ENCODE measurements at places on chromosomes 2 and 18.

- no peak for DNase-seq
Measured at GRCh38 chr2:49251766-49252165, 97.5 kb upstream of the FSHR start.

DNA sequence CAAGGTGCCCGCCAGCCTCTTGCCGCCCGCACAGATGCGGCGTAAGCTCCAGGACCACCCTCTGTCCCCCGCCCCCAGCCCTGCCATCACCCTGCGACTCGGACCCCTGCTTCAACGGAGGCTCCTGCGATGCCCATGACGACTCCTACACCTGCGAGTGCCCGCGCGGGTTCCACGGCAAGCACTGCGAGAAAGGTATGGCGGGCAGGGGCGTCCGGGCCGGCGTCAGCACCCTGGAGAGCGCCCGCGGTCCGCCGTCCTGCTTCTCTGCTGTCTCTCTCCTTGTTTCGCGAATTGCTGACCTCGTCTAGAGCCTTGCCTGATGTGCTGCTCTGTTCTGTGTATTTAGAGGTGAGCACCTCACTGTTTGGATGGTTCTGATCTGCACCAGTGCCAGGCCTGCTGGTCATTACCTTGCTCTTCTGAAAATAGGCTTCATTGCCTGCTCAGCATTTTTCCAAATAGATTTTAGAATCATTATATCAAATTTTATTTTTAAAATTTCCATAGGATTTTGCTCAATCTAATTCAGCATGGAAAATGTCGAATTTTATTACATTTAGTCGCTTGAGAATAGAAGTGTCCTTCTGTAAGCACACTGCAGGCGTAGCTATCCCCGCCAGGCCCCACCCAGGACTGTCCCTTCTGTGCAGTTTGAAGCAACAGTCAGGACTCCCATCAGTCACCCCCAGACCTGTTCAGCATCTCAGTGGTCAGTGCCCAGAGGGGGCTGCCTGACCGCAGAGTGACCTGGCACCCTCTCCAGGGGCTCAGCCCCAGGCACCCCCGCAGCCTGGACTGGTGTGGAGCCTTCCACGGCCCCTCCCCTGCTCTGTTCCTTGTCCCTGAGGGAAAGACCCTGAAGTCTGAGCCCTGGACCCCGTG is 51.6 kb downstream of the SNED1 start:
- peak; percentile 17 for DNase-seq

DNA sequence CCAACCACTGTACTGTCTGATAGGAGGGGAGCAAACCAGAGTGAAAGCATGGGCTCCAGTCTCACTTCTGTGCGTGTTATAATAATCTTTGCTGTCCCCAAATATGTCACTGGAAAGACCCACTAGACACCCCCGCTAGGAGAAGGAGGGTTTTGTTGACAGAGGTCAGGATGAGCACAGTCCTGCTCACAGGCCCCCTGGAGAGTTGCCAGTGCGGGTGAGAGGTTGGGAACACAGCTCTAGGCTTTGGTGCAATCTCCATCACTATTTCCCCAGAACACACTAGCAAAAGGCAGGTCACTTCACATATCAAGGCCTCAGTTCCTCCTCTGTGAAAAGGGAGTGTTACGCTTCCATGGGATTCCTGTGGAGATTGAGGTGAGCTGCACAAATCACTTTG is 9.7 kb downstream of the XDH start:
- DNase-seq, result no peak

- DNase-seq, result no peak
Measured at GRCh38 chr2:128549646-128550260, 231.1 kb upstream of the HS6ST1 start.

- no peak for DNase-seq
Measured at GRCh38 chr2:172395503-172395902, 31.9 kb upstream of the ITGA6 start.

DNA sequence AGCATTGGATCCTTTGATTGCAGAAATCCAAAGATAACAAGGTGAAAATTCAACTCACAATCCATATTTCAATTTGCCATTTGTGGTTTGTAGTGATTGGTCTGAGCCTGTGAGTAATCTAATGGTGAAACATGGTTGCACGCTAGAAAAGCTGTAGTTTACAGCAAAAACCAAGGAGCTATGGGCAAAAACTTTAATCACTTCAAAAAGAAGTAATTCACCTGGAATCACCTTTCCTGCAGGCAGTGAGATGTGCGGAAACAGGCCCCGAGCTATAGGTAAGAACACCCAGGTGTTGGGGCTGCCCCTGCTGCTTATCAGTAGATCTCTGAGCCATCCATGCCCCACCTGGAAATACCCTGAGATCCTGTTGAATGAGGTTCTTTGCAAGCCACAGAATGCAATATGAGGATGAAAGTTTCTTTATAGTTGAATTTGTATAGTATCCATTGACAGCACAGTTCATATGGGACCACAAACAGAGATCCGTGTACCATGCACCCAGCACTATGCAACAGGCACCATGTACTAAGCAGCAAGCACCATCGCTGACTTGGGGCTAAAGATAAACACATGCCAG is 208.2 kb downstream of the SPP2 start:
- no peak for DNase-seq

GRCh38 chr2:105409717-105410116 is 10.9 kb upstream of the FHL2 start:
- DNase-seq, result peak; percentile 84

- DNase-seq, result no peak
Measured at GRCh38 chr18:63186520-63187222, 132.9 kb downstream of the BCL2 start.

DNA sequence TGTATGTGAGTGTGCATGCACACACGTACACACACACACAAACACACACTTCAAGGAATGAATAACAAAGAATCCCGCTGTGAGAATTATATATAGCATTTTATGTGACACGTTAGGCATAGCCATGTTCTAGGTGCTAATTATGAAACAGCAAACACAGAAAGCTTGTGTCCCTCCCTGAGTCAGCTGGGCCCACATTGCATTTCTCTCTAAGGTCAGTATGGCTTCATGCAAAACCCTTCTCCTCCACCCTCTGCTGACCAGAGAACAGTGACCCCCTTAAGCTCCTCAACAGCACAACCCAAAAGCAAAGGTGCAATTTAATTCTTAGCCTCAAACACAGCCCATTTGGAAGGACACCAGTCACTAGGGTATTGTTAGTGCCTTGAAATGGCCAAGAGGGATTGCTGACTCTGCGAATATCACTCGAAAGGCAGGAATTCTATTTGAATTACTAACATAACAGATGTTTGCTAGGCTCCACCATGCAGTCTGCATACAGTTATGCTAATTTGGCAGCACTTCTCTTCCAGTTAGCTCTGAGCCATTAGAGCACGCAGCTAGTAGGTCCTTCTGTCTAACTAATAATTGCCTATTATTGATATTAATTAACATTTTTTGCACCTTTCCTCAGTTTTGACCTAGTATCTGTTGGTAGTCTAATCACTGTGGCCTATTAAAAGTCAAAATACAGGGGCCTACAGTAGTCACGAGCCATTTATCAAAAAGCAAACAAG is 149.0 kb downstream of the LNPK start:
- no peak for DNase-seq

DNA sequence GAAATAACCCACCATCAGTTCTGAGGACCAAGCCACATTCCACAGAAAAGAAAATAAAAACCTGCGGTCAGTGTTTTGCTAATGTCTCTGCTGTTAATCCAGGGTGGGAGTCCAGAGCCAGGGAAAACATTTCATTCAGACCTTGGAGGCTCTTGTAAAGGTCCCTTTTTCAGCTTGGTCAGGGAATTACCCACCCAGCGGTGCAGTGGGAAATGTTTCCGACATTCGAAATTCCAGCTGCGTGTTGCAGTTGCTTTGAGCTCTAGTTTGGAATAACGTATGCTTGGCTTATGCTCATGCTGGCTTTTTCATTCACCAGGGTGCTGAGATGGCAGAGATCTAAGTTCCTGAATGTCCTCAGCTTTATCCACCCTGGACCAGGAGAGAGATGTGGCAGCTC is 219.1 kb downstream of the TRIB2 start:
- no peak for DNase-seq

DNA sequence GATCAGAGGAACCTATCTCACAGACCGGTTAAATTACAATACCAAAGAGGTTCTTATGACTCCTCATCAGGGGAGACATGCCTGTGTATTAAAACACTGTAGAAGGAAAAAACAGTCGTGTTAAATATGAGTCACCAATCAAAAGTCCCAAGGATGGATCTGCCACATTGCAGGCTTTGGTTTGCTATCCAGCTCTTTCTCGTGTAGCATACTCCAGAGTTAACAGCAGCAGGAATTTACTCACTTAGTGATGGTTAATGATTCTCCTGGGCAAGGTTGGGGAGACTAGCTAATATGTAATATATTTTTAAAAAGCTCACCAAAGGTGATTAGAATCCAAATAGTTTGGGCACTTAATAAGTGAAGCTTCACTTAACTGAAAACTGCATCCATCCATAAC is 109.7 kb downstream of the MBD5 start:
- DNase-seq, result no peak

- no peak for DNase-seq
Measured at GRCh38 chr2:19855542-19856431, 46.0 kb downstream of the TTC32 start.

DNA sequence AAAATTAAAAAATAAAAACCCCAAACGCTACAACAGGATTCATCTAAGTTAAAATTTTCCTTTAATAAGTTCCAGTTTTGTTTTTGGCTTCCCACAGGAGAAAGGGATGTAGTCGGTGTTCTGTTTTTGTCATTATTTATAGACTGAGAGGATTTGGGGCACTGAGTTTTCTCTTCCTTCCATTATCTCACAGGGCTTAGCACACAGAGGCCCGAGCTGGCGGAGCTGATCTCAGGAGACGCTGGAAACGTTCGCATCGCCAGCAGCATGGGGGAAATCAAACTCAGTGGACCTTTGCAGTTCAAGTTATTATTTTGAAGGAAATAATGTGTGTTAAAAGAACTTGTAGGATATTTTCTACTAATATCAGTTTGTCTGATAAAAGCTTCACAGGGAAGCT is 669.7 kb upstream of the SALL3 start:
- DNase-seq, result no peak

DNA sequence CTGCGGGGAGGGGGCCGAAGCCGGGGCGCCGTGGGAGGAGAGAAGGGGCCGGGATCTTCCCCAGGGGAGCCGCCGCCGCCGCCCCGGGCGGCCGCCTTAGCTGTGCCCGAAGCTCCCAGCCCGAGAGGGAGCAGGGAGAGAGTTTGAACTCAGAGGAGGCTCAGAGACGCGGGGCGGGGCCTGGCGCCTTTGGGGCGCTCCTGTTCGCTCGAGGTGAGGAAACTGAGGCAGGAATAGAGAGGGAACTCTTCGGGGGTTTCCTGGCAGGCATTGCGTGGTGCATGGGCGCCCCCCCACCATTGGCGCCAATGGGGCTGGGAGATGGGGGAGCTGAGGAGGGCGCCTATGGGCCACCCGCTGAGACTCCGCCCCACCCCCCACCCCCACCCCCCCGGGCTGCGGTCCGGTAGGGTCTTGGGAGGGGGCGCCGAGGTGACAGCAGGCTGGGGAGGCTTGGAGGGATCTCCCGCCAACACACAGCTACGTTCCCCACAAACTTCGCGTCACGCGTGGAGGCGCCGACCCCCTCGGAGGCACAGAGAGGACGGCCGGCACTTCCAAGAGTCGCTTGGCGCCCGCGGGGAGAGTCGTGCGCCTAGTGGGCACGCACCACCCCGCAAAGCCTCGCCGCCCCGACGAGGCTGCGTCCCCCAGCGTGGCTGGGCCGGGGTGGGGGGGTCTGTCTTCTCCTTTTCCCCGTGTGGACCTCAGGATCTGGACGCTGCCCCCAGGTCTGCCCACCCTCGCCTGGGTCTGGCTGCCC is 680 bp downstream of the CTDSP1 start:
- DNase-seq, result peak; percentile 82

DNA sequence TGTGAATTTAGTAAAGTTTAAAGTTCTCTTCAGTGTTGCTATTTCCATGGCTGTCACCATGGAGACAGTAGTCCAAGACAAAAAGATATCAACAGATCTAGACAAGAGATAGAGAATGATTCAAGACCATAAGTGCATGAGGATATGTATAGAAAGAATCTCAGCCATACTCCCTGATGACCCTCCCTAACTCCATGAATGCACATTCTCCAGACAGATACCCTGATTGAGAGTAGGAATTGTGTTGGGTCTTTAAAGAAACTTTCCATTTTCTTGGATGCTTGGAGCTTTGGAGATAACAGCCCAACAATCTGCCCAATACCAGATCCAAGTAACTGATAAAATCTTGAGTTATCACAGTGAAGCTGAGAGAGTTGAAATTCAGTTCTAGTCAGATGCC is 1601.2 kb upstream of the CELF4 start:
- no peak for DNase-seq

GRCh38 chr2:143029141-143029540 is 100.1 kb upstream of the ARHGAP15 start:
- DNase-seq, result no peak

- DNase-seq, result no peak
Measured at GRCh38 chr2:8682719-8683667, 1.1 kb downstream of the ID2 start.

- DNase-seq, result no peak
Measured at GRCh38 chr2:158153270-158154015, 51.8 kb downstream of the UPP2 start.

DNA sequence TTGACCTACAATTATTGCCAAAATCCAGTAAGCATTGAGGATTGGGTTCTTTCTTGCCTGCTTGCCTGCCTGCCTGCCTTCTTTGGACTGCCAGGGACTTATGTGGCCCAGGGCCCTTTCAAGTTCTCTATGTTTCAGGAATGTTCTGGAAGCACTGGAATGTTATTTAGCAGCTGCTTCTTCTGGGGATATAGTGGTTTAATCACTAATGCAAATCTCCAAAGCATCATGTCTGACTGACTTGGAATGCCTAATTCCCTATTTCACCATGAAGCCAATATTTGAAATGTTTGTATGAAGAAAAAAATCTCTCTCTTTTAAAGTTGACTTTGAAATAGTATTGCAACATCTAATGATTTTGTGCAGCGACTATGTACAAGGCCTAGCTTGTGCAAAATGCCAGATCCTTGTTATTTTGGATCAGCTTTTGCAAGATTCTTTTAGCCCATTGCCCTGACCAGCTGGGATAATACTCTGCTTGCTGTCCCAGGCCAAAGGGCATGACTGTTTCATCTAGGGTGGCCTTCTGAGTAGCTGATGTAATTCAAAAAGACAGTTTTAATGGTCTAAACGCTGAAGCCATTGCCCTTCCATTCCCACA is 204.6 kb downstream of the RND3 start:
- DNase-seq, result peak; percentile 39

GRCh38 chr18:11908182-11909060 is at the start of gene MPPE1:
Gene MPPE1, minus strand, starts transcription at chr18:11908317. Its CDS starts 11,053 bp downstream, at chr18:11897264.
- DNase-seq, result peak; percentile 93

- no peak for DNase-seq
Measured at GRCh38 chr18:34771958-34772357, 61.9 kb downstream of the DTNA start.

DNA sequence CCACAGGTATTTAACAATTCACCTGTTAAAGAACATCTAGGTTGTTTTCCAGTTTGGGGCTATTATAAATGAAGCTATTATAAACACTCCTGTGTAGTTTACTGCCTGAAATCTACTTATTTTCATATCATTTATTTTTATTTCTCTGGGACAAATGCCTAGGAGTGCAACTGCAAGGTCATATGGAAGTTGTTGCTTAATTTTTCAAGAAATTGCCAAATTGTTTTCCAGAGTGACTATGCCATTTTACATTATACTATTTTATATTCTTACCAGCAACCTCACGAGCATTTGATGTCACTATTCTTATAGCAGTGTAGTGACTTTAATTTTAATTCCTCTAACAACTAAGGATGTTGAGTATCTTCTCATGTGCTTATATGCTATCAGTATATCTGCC is 298.4 kb downstream of the EXOC6B start:
- no peak for DNase-seq
